ENCODE measurements at places on chromosomes 2 and 18.

GRCh38 chr2:42073739-42074503 is 26.1 kb downstream of the PKDCC start:
- no peak for DNase-seq

- no peak for DNase-seq
Measured at GRCh38 chr18:25795213-25795612, 295.2 kb downstream of the SS18 start.

DNA sequence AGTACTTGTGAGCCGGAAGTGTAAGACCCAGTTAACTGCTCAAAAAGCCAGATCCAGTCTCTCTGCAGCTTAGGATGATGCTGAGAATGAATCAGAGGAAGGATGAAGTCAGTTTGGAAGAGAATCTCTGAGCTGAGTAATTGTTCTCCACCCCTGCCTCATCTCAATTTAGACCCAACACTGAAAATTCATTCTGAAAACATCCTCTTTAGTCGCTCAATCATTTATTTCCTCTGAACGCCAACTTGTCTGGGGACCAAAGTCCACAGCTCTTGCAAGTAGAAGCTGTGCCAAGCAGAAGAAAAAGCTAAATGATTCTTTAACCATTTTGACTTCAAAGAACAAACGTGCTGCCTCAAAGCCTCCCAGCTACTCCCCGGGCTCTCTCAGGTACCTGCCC is 177.1 kb upstream of the KLHL29 start:
- DNase-seq = peak; percentile 61

DNA sequence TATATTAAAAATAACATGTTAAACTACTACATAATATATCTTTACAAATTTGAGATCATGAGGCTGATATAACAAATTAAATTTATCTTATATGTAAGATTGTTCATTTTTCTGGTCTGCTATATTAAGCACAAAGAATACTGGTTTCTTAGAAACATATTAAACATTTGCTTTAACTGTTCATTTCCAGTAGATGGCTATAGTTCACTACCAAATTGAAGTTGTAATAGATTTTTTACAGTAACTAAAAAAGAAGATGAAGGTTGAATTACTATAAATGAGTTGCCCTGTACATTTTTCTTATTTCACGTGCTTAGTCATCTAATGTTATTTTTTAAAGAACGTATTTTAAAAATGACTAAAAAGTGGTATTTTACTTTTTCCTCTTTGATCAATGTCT is 57.0 kb downstream of the ZNF407 start:
- no peak for DNase-seq

DNA sequence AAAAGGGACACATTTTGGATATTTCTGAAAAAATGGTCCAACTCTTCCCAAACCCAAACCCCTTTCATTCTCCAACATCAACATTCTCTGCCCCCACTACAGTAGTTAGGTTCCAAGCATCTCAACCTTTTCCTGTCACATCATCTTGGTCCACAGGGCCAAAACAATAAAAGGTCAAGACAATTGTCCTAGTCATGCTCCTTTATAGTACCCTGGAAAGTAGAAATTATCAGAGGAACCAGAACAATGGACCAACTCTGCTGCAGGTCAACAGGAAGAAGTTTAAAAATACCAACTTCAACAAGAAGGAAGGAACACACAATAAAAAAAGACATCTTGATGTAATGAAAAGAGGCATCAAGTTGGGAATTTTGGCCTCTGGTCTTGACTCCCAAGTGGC is 36.1 kb downstream of the CLASP1 start:
- no peak for DNase-seq

DNA sequence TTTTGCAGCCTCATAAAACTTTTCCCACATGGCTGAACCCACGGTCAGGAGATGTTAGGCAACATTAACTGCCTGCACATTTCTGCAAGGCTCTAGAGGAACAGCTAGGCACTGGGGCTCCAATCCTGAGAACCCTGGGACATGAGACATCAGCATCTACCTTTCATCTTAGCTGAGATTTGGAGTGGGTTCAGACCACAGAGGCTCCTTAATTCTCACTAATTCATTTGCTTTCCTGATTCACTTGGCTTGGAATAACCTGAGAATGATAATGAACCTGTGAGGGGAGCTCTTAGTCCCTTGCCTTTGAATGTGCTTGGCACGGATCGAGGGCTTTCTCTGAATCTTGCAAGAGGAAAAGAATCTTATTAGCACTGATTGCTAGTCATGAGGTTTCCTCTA is 266.2 kb downstream of the FIGN start:
- peak; percentile 29 for DNase-seq

DNA sequence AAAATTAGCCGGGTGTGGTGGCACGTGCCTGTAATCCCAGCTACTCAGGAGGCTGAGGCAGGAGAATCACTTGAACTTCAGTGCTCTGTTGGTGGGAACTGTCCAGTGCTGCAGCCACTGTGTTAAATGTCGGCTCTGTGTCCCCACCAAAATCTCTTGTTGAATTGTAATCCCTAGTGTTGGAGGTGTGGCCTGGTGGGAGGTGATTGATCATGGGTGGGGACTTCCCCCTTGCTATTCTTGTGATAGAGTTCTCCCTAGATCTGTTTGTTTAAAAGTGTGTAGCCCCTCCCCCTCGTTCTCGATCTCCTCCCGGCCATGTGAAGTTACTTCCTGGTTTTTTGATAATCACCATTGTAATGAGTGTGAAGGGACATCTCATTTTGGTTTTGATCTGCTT is 9.8 kb upstream of the RPL31 start:
- DNase-seq = no peak

DNA sequence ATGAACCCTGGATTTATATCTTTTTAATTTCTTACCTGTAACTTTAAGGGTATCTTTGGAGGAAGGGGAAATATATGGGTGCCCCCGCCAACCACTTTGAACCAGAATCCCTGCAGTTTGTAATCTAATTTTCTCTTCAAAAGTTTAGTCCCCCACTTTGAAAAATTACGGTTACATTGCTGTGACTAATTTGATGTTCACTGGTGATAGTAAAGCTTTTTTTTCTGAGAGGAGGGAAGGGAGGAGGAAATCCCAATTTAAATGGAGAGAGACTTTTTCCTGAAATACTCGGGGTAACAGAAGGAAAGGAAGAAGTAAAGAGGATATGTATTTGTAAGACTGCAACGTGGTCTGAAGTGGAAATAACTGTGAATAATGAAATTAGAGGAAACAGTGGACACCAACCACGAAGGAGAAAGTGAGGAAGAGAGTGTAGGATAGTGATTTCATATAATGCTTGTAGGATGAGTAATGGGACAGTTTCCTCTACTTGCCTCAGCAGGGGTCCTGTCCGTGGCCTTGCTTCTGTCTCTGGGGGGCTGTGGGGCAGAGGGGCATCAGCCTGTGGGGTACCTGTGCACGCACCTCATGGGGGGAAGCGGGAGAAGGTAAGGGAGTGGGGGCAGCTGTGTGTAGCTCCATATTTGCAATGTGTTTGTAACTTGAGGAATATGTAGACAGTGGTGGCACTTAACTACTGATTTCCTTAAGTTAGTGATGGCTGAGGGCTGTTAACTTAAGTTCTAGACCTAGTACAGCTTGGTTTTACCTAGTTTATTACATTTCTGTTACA is 161.1 kb downstream of the LTBP1 start:
- DNase-seq = no peak

DNA sequence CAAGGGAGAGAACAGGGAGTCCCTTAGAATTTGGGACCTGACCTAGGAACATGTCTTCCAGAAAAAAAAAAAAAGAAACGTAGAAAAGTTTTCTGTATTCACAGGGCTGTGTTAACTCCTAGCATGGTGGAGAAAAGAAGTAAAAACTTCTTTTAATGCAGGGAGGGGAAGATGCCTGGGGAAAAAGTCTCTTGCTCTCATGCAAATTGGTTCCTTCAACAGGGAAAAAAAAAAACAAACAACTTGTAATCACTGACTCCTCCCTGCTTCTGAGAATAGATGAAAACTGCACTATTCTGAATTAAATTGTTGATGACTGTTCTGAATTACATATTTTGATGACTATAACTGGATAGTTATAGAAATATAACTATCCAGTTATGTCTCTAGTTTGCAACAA is 933.2 kb downstream of the TRIB2 start:
- no peak for DNase-seq

- no peak for DNase-seq
Measured at GRCh38 chr2:128279009-128279408, 39.7 kb downstream of the HS6ST1 start.

DNA sequence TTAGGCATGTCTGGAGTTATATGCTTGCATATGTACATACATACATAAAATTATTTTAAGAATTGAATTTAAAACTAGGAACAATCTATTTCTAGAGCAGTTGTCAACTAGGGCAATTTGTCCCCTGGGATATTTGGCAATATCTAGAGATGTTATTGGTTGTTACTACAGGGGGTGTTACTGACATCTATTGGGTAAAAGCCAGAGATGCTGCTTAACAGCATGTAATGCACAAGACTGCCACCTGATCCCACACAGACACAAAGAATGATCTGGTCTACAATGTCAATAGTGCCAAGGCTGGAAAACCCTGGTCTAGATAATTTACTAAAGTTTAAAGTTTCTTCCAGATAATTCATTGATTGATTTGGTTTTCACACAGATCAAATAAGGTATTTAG is 185.3 kb downstream of the NYAP2 start:
- DNase-seq = no peak
